NCI-H1092 (cell line): ENCODE measurements at places on chromosomes 2 and 18.

DNA sequence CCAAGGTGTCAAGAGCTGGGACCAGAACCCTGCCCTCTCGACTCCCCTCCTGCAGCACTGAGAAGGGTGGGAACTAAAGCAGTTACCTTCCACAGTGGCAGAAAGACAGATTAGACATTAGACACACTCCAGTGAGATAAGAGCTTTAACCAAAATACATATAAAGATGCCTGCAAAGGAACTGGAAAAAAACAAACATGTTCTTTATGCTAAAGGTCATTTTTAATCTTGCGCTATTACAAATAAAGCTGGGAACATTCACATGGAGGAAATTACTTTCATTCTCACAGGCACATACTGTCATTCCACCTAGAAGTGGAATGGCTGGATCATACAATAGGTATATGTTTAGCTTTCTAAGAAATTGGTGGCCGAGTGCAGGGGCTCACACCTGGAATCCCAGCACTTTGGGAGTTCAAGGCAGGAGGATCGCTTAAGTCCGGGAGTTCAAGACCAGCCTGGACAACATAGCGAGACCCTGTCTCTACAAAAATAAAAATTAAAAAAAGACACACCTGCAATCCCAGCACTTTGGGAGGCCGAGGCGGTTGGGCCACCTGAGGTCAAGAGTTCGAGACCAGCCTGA, 41.9 kb downstream of the C2orf76 start:
- DNase-seq, result no peak

GRCh38 chr2:105113616-105114291, 75.9 kb downstream of the MRPS9 start:
- DNase-seq, result no peak

DNA sequence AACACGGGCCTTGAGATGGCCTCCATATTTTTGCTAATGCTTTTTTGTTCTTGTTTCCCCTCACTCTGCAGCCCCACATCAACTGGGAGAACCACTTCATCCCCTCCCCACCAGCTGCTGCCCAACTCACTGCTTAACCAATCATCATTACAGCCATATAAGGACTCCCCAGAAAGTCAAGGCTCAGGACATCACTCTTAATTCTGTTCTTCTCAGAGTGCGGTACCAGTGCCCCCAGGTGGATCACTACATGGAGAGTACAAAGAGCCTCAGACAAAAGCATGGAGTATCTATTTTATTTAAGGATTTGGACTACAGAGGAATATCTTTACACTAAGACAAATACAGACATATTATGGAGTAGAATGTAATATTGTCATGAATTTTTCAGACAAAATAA, 340.6 kb downstream of the PAX3 start:
- no peak for DNase-seq

DNA sequence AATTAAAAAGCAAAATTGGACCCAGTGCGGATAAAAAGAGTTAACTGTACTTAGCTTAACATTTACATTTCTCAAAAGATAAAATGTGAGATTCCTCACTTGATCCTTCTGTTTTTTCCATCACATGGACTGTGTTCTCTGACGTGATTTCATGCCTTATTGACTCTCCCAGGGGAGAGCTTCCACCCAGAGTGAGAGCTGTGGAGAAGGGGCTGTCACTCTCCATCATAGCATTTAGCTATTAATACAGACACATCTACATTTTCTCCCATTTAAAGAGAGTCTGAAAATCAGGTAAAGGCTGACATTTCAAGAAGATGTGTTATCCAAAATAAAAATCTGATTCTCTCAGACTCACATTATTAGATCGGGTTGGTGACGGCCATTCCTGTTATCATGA, 493.8 kb downstream of the FBXO15 start:
- no peak for DNase-seq

- DNase-seq, result no peak
Observed at GRCh38 chr2:51553476-51553875, 521.5 kb upstream of the NRXN1 start.

GRCh38 chr2:118091140-118091478, 2.8 kb downstream of the INSIG2 start:
- no peak for DNase-seq

GRCh38 chr18:79887181-79888000, 64.1 kb downstream of the SLC66A2 start:
- DNase-seq, result no peak
